Osteoblast (primary cell): ENCODE measurements at places on chromosomes 12 and 14.
A peak's percentile ranks its signal among the peaks of the same experiment; 100 is the strongest.

- no peaks in the 10 kb centered on the region for H3K27me3 ChIP-seq
- no peak overlapping the region for H3K27ac ChIP-seq
- no peaks in the 10 kb centered on the region for H3K4me1 ChIP-seq
- no peaks in the 10 kb centered on the region for H3K36me3 ChIP-seq
- H3K4me3 ChIP-seq: no peak overlapping the region
Measured at GRCh38 chr12:104232609-104233280, 17.2 kb downstream of the TXNRD1 start.

- H3K4me1 ChIP-seq: peaks cover 8% of the 10 kb centered on the region
- no peak for DNase-seq
- no peak overlapping the region for H3K4me3 ChIP-seq
Measured at GRCh38 chr14:101840649-101841369, 79.3 kb downstream of the PPP2R5C start.

GRCh38 chr12:93484315-93484981 is 17.1 kb downstream of the MRPL42 start:
- peak overlapping the region; percentile 37 for H3K27ac ChIP-seq
- DNase-seq: no peak
- H3K27me3 ChIP-seq: no peaks in the 10 kb centered on the region
- no peak overlapping the region for H3K4me3 ChIP-seq

DNA sequence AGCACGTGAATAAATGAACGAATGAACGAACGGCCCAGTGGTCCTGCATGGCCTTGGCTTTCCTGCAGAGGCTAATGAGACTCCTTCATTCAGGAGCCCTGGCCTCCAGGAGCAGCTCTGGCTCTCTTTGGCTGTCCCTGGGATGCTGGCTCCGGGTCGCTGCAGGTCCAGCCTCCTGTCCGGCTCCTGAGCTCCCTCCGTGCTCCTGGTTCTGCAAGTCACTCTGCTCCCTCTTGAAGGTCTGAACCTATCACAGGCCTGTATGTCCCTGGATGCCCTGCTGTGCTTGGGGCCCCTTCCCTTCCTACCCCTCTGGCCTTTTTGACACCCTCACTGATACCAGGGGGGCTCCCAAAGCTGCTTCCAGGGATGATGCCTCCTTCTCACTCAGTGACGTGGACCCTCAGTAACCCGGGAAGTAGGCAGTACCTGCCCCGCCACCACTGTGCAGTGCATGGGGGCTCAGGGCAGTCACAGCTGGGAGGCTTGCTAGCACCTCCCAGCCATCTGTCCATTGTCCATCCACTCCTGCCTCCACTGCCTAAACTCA is 133.7 kb upstream of the C14orf180 start:
- H3K27ac ChIP-seq: no peak overlapping the region
- no peaks in the 10 kb centered on the region for H3K4me1 ChIP-seq
- H3K36me3 ChIP-seq: no peaks in the 10 kb centered on the region
- H3K4me3 ChIP-seq: no peak overlapping the region
- peak; percentile 14 for DNase-seq
